Activated CD8-positive, alpha-beta T cell treated with anti-CD3 and anti-CD28 coated beads, Interleukin-2, amount 10 ng/mL, durations not matched to agents 7 days and 5 days (primary cell): ENCODE measurements at places on chromosomes 12 and 14. TPM values are rescaled to one million over a fixed set of nuclear protein-coding genes. Genes with fewer than 3 reads are reported as not detected.

DNA sequence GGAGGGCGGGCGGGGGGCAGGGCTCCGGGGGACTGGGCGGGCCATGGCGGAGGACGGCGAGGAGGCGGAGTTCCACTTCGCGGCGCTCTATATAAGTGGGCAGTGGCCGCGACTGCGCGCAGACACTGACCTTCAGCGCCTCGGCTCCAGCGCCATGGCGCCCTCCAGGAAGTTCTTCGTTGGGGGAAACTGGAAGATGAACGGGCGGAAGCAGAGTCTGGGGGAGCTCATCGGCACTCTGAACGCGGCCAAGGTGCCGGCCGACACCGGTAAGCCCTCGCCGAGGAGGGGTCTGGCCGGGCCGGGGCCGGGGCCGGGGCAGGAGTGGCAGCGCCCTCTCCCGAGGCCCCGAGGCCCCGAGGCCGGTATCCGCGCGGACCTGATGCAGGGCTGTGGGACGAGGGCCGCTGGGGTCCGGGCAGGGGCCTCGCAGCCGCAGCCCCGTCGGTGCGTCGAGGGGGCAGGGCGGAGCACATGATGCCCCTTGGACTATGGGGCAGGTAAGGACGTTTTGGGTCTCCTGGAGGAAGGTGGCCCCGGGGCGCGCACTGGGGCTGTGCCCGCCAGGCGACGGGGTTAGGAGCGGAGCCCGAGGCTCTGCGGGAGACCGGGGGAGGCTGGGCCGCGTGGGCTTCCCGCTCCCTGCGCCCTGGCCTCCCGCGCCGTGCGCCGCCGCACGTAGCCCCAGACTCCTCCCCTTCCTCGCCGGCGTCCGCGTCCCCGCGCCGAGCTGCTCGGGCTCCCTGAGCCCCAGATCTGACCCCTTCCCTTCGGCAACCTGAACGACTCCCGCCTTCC lies at the start of gene TPI1:
TPI1 (plus strand) TSS at position 119 of the 798 bp plus-strand sequence; CDS start at position 155, 36 bp downstream.
- H3K4me1 ChIP-seq = peaks cover 58% of the 10 kb centered on the region
- H3K36me3 ChIP-seq = peaks cover 77% of the 10 kb centered on the region
- no peaks in the 10 kb centered on the region for H3K27me3 ChIP-seq
- H3K4me3 ChIP-seq = peak within 1 kb of the TSS; percentile 98

- H3K27me3 ChIP-seq = no peaks in the 10 kb centered on the region
- no peak for DNase-seq
- H3K4me1 ChIP-seq = no peaks in the 10 kb centered on the region
- no peak overlapping the region for H3K4me3 ChIP-seq
- no peak overlapping the region for H3K27ac ChIP-seq
These were observed 25.5 kb downstream of the EP400 start for GRCh38 chr12:131975228-131975627.

GRCh38 chr12:100986595-100987547 lies 192.3 kb downstream of the ANO4 start:
- no peaks in the 10 kb centered on the region for H3K36me3 ChIP-seq
- no peak overlapping the region for H3K27ac ChIP-seq
- no peak overlapping the region for H3K4me3 ChIP-seq
- no peak for DNase-seq

DNA sequence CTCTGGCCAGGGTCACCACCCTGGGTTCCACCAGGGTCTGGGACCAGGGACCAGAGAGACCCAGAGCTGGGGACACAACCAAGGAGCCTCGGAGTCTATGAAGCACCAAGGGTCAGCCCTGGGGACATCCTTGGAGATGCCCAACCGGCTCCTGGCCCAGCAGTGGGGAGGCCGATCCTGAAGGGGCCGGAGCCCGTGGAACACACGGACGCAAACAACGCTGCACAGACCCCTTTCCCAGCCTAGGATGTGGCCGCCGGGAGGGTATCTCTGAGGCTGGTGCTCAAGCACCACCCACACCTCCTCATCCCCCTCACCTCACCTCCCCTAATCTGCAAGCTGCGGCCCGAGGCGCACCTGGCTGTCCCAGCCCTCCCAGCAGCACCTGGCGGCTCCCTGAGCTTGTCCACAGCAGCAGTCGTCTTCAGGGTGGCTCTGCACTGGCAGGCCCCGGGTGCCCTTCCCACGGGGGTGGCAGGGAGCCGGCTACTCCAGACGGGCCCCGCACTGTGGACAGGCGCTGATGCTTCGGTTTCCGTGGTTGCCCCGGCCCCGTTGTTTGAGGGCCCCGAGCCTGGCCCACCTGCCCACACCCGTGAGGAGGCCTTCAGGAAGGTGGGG lies 146.8 kb upstream of the C14orf180 start:
- H3K27ac ChIP-seq = no peak overlapping the region
- no peaks in the 10 kb centered on the region for H3K4me1 ChIP-seq
- H3K36me3 ChIP-seq = no peaks in the 10 kb centered on the region
- H3K27me3 ChIP-seq = no peaks in the 10 kb centered on the region

The PLEKHD1 gene
- 0.13 TPM for total RNA-seq

The RASSF9 gene
- not detected for total RNA-seq
